Motor neuron (in vitro differentiated cells): ENCODE measurements at places on chromosomes 1 and 21. TPM values are rescaled to one million over a fixed set of nuclear protein-coding genes. Genes with fewer than 3 reads are reported as not detected.

Gene KIF26B
- total RNA-seq: 0.11 and 0.25 TPM in 2 replicates

Gene AKR7A3
- total RNA-seq: 0.63 and 1.3 TPM in 2 replicates

Gene SPSB1
- total RNA-seq: 1.0 and 2.4 TPM in 2 replicates

- ATAC-seq: peak; percentile 43
Observed at GRCh38 chr1:224170343-224170742, 12.7 kb upstream of the DEGS1 start.

DNA sequence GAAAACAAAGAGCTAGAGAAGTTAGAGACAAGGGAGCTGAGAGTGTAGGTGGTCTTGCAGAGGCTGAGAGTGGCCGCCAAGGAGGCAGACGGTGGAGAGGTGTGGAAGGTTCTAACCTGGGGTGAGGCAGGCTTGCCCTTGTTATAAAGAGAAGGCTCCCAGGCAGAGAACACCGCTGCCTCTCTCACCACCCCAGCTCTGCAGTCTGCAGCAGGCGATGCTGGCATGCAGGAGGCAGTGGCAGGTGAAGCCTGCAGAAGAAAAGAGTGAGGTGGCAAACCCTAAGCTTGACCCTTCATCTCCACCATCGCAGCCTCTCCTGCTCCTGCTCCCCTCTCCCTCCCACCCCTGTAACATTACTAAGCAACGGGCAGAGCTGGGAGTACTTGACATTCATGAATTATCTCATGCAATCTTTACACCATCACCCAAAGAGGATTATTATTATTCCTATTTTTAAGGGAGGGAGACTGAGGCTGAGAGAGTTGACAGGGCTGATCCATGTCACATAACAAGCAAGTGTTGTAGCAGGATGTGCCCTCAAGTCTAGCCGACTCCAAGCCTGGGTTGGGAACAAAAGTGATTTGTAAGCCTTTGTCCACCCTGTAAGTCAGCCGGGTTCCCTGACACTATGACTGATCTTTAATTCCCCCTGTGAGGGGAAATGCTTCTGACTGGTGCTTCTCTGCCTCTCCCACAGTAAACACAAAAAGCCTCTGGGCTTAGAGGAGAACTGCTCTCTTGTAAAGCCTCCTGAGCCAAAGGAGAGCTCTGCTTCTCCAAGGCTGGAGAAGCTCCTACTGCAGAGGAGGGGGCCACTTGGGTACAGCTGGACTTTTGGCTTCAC is 36.1 kb downstream of the KANK4 start:
- peak; percentile 79 for ATAC-seq
